Cardiac fibroblast (primary cell): ENCODE measurements at places on chromosomes 1 and 21.

GRCh38 chr21:33011462-33011861 is 14.3 kb upstream of the OLIG2 start:
- peak; percentile 40 for DNase-seq

DNA sequence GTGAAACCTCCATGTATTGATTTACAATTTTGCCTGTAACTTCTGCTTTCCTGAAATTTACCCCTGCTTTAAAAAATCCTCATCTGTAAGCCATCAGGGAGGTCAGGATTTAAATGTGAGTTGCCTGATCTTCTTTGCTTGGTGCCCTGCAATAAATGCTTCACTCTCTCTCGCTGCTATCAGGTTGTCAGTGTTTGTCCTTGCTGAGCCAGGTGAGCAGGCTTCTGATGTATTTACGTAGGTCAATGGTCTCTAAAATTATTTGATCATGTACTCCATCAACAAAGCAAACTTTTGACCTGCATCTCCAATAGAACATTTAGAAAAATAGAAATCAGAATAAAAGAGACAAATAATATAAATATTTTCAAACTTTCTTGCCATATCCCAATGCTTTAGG is 453.4 kb downstream of the DPYD start:
- no peak for DNase-seq

DNA sequence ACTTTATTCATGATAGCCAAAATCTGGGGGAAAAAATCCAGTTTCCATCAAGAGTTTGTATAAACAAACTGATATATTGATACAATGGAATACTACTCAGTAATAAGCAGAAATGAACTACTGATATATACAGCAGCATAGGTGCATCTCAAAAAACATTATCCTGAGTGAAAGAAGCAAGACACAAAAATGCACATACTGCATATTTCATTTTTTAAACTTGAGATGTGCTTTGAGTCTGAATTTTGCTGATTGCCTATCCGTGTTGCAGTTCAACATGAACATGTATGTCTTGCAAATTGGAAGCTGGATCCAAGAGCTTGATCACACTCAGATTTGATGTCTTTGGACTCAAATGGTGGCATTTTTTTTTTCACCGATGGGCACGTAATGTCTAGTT is 132.4 kb downstream of the TSEN15 start:
- no peak for DNase-seq

DNA sequence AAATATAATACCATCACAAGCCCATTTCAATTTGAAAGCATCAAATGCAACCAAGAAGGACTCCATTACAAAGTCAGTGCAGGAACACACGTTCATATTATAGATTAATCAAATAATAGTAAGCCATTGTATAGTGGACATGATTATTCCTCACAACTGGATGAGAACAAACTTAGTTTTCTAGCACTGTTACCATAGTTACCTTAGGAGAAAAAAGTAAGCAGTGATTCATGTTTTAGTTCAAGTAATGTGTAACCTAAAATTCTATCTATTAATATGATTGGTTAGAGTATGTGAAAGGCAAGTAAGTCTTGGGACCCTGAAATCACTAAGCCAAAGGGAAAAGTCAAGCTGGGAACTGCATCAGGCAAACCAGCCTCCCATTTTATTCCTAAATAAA is 15.2 kb downstream of the SSX2IP start:
- DNase-seq: peak; percentile 21

GRCh38 chr1:236140705-236141446 is 1.5 kb upstream of the GPR137B start:
- no peak for DNase-seq

DNA sequence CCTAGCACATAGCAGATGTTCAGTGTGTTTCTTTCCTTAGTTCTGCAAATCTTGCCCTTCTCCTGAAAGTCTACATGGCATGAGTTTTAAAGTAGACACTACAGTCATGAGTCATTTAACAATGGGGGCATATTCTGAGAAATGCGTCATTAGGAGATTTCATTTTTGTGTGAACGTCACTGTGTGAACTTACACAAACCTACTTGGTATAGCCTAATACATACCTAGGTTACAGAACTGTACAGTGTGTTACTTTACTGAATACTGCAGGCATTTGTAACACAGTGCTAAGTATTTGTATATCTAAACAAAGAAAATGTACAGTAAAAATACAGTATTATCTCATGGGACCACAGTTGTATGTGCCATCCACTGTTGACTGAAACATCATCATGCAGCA is 10.0 kb downstream of the TTF2 start:
- DNase-seq: peak; percentile 73

DNA sequence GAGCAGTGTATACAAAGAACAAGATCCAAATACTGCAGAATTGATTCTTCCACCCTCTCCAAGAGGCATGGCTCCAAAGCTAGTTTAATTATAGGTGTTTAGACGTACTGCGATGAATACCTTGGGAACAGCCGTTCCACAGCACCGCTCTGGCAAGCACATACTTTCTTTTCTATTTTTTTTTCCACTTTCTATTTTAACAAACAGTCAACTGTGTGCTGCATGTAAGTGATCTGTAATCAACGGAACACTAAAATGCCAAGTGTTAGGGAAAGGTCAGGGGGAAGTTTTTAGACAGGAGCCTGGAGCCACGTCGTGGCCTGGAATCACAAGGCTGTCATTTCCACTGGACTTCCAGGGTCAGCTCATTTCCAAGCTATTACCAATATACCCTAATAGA is 486.4 kb upstream of the DAB1 start:
- DNase-seq: no peak

DNA sequence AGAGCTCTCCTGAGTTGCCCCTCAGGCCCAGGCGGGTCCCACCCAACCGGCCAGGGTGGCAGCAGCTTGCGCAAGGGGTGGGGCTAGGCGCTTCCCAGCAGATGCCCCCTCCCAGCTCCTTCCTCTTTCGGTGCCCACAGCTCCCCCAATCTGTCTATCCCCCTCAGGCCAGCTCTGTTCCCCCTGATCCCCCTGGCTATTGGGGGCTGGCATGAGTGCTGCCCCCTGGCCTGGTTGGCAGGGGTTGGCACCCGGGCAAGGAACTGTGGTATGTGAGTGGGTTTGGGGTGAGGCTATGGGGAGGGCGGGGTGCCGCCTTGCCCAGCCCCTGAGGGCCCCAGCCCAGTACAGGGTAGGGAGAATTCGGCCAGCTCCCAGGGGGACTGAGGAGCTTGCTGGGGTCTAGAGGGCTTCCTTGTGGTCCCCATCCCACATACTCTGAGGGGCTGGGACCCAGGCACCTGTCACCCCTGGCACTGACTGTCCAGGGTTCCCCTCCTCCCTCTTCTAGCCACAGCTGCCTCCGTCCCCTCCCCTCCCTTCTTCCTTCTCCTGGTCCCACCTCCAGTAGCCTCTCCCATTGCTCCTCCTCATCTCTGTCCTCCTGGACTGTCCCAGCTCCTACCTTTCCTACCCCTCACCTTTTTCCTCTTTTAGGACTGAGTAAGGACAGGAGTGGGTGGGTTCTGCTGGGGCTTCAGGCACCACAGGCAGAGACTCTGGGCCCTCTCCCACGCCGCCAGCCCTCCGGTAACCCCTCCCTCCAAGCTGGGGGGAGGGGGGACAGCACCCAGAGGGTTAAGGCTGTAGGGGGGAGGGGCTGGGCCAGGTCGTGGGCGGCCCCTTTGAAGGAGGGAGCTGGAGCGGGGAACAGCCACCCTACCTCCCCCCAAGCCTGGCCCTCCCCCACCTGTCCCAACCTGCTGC is 5.7 kb downstream of the ZBTB7B start:
- DNase-seq: no peak

DNA sequence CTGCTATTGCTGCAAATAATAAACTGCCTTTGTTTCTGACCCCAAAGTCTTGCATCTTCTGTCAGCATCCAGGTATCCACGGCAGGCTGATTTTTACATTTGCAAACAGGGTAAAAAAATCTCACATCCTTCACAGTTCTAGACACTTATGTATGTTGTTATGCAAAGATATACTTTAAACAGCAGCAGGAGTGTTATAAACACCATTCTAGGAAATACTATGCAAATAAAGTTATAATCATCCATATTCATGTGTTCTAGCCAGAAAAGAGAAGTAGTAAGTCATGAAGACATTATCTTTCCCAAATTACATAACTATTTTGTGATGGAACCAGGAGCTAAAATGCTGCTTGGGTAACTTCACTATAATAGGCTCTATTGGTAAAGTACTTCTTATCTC is 534.2 kb downstream of the LTN1 start:
- no peak for DNase-seq

DNA sequence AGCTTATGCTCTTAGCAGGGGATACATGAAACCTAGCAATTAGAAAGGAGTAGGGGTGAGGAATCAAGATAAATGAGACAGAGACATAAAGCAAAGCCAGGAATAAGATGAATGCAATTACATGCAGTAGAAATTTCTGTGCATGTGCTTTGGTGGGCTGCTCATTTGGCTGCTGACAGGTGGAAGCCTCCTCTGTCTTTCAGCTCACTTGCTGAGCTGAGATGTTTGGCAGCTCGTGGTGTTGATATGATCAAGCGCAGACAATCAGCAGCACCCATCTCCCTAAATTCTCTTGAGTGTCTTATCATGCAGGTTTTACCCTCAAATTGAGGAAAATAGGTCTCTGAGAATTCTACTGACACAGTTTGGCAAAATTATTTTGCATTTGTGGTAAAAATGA is 108.3 kb upstream of the CD34 start:
- DNase-seq: no peak

GRCh38 chr1:119373465-119373864 is 4.9 kb downstream of the HAO2 start:
- no peak for DNase-seq

DNA sequence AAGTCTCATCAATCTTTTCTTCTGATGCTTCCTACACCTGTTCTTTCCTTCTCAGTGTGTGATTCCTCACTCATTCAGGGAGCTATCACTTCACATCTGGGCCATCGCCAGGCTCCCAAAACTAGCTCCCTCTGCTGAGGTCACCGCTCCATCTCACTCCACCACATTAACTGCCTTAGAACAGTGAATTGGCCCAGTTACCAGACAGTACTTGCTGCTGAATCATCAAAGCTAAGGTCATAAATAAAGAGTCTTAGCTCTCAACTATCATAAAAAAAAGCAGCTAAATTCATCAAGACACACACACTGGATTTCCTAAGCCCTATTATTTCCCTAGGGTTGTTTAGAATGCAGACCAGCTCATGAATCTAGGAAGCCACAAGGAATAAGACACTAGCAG is 18.8 kb upstream of the SRM start:
- DNase-seq: no peak

DNA sequence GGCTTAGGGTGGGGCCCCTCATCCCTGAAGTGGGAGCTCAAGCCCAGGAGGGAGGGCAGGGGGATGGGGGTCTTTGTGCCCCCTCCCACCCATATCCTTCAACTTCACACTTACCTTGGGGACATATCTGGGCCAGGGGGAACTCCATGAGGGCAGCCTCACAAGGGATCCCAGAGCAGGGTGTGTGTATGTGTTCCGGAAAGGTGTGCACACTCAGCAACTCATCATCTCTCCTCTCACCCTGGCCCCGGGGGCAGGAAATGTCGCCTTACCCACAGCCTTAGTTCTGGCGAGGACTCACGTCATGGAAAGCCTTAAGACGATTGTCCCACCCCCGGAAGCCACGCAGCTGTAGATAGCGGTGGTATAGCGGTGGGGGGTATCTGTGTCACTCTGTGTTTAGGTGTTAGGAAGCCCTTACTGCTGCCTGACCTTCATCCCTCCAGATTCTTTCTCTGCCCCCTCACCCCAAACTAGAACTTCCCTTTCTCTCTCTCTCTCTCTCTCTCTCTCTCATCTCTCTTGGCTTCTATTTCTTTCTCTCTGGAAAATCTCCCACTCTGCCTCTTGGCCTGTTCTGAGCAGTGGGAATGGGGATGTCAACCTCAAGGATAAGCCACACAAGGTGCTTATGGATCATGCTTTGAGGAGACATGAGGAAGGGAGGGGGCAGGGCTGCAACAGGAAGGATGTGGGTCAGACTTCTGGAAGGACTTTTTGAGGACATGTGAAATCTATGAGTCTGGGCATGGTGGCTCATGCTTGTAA is at the start of gene SH2D2A:
Gene SH2D2A, minus strand, starts transcription at position 288 of the 768 bp plus-strand sequence. Its CDS starts 140 bp downstream, at position 148.
- DNase-seq: peak; percentile 72

DNA sequence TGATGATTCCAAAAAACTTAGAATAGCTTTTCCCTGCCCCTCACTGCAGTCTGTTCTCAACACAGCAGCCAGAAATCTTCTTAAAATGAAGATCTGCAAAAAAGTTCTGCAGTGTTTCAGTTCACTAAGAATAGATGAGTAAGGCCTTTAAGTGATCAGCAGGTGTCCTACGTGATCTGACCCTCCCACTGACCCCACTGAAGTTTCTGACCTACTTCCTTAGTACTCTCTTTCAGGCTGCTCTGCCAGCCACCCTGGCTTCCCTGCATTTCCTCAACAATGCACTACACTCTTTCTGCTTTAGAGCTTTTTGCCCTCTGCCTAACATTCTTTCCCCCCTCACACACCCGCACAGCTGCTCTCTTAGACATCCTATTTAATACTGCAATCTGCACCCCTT is 182.5 kb downstream of the AKT3 start:
- DNase-seq: no peak

DNA sequence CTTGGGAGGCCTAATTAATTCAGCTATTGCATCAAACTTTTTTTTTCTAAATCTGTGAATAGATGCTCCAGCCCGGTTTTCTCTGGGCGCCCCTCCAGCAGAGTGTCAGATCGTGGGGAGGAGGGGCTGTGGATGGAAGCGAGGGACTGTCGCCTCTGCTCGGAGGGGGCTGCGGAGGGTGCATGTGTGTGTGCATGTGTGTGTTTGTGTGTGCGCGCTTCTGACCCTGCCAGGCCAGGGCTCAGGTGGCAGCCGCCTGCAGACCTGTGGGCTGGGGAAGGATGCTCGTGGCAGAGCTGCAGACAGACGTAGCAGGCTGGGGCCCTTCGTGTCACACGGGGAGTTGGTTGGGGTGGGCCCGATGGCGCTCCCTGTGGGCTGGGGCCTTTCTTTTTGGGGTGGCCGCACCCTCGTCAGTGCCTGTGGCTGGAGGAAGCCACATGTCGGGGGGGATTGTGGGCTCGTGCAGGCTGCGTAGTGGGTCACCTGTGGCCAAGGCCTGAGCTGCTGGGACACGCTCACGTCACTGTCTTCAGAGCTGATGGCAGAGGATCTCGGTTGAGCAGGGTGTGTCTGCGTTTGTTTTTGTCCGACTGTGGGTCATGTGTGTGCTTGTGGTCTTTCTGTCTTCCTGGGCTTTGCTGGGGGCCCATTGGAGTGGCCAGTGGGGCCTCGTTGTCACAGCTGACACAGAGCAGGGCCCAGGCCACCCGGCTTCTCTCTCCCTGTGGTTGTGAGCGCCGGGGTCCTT is 2.8 kb downstream of the SKI start:
- peak; percentile 41 for DNase-seq

GRCh38 chr1:10889650-10890353 is 93.4 kb upstream of the CASZ1 start:
- DNase-seq: no peak

GRCh38 chr21:44761747-44762208 is 39.8 kb downstream of the UBE2G2 start:
- DNase-seq: no peak

DNA sequence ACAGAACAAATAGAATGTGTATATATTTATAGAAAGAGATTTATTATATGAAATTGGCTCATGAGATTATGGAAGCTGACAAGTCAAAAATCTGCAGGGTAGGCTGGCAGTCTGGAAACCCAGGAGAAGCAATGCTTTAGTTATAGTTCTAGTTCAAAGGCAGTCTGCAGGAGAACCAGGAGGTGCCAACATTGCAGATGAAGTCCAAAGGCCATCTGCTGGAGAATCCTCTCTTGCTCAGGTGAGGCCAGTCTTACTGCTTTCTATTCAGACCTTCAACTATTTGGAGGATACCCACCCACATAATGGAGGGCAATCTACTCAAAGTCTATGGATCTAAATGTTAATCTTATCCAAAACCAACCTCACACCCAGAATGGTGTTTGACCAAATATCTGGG is 75.9 kb upstream of the MRPS6 start:
- DNase-seq: no peak
